RWPE2 (cell line): ENCODE measurements at places on chromosomes 16 and 17.

- DNase-seq, result no peak
Measured at GRCh38 chr17:43010667-43011308, 4.2 kb downstream of the IFI35 start.

GRCh38 chr17:79979221-79979741 lies 56.4 kb downstream of the TBC1D16 start:
- peak; percentile 45 for DNase-seq

DNA sequence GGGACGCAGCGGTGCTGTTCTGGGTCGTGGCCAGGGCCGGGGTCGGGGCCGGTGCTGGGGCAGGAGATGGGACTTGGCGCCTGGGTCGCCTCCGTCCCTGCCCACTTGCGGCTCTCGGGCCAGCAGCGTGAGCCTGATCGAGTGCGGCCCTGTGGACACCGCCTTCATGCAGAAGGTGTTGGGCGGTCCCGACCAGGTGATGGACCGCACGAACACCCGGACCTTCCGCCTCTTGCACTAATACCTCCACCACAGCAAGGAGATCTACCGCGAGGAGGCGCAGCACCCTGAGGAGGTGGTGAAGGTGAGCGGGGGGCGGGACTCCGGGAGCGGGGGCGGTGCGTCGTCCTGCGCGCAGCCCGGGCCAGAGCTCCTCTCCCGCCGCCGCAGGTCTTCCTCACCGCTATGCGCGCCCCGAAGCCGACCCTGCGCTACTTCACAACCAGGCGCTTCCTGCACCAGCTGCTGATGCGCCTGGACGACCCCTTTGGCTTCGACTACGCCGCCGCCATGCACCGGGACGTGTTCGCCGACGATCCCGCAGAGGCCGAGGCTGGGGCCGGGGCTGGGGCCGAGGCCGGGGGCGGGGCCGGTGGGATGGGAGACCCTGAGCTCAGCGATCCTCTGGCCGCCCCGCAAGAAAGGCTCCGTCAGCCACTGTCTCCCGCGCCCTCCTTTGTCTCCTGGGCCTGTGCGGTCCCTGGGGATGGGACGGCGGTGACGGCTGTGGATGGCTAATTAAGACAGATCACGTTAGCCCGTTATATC lies 4.5 kb upstream of the HSD17B1 start:
- DNase-seq, result peak; percentile 89

DNA sequence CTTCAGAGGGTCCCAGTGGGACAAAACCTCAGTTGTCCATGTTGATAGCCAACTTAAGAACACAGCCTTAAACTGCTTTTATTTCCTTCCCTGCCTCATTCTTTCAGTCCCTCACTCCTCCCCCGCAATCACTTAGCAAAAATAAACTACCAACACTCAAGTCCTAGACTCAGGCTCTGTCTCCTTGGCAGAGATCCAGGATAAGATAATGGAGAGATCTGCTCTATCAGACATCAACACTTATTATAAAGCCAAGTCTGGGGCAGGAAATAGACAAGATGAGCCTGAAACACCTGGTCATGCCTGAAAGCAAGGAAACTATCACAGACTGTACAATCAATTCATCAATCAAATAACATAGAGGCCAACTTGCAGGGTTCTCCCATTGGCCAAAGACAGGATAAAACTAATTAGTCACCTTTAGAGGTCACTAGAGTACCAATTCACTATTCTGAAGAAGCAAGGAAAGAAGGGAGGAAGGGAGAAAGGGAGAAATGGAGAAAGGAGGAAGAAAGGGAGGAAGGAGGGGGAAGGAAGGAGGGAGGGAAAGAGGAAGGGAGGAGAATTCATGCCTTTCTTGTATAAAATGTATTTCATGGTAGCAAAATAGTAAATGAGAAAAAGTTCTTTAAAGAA lies 15.7 kb downstream of the HYDIN start:
- no peak for DNase-seq

DNA sequence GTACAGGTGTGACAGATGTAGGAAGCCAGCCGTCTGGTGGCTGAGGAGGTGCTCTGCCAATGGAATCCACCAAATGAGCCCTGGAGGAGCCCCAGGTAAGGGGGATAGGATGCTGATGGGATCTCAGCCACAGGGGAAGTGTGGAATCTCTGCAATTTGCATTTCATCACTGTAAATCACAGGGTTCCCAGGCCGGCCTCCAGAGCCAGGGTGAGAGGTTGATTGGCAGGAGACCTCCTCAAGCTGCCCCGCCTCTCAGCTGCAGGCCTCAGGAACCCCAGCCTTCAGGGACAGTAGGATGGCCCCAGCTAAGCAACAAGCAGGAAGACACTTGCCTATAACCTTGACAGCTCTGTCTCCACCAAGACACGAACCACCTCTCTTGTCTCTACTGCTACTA lies 39.4 kb downstream of the RTN4RL1 start:
- DNase-seq, result no peak

GRCh38 chr16:89197033-89197632 lies 3.2 kb downstream of the SLC22A31 start:
- DNase-seq, result peak; percentile 68

DNA sequence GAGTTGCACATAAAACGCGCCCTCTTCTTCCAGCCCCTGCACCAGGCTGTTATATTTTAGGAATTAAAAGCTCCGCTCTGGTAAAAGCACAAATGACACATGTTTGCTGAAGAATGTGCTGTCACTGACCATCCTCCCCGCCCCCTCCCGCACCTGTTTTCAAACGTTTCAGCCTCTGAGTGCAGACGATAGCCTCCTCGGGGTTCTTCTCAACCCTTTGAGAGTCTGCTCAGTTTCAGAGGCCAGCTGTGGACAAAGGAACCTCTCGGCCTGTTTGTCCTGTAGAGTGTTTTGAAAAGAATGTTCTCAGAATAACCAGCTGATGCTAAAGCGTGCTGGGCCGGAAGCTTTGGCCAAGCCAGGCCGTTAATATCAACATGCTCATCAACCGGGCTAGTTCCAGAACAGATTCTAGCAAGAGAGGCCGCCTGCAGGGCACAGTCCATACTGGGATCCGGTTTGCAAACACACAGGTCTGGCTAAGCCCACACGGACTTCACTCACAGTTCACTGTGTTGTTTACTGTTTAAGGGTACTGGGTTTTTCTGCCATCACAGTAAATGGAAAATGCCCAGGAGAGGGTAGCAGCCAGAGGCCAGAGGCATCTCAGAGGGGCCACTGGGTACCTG lies 6.4 kb upstream of the CACNG4 start:
- DNase-seq, result no peak

GRCh38 chr16:54542805-54543505 lies 256.4 kb upstream of the IRX3 start:
- no peak for DNase-seq

DNA sequence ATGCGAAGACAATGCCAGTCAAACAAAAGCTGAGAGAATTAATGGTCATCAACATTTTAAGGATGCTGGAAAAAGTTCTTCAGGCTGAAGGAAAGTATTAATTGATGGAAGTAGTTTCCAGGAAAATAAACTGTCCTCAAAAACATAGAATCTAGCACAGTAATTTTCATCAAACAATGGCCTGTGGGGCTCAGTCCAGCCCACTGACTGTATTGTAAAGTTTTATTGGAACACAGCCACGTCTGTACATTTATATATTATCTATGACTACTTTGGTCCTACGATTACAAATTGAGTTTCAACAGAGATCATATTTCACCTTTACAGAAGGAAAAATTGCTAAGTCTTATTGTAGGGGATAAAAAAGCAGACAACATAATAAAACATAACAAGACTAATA lies 484.5 kb downstream of the KCNJ2 start:
- no peak for DNase-seq

DNA sequence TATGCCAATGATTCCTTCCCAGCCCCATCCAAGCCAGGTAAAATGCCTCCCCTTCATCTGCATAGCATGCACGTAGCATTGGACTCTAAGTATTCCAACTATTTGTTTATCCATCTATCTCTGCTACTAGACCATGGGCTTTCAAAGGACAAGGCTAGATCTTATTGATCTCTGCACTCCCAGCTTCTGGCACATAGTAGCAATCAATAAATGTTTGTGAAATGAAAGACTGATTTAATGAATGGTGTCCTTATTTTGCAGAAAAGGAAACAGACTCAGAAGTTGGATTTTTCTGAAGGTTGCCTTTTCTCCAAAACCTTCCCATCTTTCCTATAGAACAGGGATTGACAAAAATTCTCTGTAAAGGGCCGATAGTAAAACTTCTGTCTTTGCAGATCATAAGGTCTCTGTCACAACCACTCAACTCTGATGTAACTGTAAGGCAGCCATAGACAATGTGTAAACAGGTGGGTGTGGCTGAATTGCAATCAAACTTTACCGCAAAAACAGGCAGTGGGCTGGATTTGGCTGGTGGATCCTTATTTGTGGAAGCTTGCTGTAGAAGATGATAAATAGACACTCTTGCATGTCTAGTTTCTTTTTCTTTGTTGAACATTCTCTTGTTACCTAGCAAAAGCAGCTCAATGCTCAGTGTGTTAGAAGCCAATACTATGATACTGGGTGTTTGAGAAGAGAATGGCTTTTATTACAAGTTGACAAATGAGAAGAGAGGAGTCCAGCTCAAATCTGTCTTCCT lies 7.6 kb upstream of the CMTR2 start:
- no peak for DNase-seq

DNA sequence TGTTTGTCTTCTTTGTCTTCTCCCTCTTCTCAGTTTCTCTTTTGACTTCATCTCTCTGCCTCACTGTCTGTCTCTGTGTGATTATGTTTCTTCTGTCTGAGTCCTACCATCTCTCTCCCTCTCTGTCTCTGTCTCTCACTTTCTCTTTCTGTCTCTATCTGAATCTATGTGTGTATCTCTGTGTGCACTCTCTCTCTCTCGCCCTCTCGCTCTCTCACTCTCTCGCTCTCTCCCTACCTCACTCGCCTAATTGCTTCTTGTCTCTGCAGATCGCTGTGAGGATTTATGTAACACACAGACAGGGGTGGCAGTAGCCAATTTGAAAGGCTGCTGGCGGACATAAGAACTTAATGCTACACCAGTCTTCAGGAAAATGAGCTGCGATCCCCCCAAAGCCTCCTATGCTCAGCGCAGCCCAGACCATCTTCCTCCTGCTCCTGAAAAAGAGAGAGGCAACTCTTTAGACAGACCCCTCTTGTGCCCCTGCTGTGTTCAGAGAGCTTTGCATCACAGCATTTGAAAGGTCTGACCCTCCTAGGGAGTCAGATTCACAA lies 140.9 kb downstream of the CCT6B start:
- no peak for DNase-seq

- peak; percentile 95 for DNase-seq
Measured at GRCh38 chr16:85384833-85385462, 228.2 kb upstream of the GSE1 start.

DNA sequence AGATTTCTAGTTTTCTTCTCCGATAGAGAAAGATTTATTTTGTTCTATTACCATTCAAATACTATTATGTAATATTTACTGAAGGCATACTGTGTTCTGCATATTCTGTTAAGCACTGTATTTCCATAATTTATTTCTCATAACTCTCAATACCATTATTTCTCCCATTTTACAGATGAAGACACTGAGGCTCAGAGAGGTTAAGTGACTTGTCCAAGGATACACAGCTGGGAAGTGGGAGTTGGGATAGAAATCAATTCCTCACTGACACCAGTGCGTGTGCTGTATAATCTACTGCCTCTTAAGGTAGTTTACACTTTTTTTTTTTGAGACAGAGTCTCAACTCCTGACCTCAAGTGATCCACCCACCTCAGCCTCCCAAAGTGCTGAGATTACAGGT lies 7.4 kb downstream of the NLRC3 start:
- no peak for DNase-seq

- DNase-seq, result no peak
Measured at GRCh38 chr17:74235911-74236371, 22.6 kb downstream of the TTYH2 start.

DNA sequence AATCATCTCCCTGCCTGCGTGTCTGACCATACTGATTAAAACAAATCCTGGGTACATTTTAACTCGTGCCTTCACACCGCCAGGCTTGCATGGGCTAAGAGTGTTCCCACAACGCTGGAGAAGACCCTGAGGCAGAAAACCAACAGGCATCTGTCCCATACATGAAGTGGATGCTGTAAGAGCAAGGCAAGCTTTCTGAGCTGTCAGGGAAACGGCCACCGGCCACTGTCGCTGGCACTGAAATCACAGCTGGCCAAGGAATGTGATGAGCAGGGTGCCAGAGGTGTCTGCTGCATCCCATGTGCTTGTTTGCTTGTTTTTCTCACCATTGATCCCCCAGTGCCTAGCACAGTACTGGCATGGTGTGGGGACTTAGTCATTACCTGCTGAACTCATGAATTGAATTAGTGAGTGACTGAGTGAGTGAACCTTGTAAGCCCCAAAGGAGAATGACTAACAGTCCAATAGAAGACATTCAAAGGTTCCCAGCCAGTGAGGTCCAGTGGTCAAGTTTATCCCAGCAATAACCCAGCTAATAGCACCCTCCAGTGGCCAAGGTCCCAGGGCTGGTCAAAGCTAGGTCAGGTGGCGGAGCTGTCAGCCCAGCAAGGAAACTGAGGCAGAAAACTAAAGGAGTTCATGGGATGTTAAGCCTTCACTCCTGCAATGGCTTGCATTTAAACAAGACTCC lies 92.7 kb upstream of the CDH5 start:
- no peak for DNase-seq

- DNase-seq, result no peak
Measured at GRCh38 chr16:23953476-23953875, 117.7 kb downstream of the PRKCB start.

- DNase-seq, result no peak
Measured at GRCh38 chr17:50013079-50013478, 18.1 kb upstream of the DLX3 start.

GRCh38 chr17:77437017-77437416 lies 296.2 kb downstream of the SEC14L1 start:
- no peak for DNase-seq

- DNase-seq, result no peak
Measured at GRCh38 chr16:88569614-88569984, 604 bp upstream of the ZC3H18 start.

GRCh38 chr17:41530062-41531048 lies 2.2 kb upstream of the KRT19 start:
- no peak for DNase-seq

GRCh38 chr17:56755310-56755709 lies 78.4 kb downstream of the C17orf67 start:
- no peak for DNase-seq

- DNase-seq, result no peak
Measured at GRCh38 chr16:22948603-22949368, 134.8 kb downstream of the HS3ST2 start.

DNA sequence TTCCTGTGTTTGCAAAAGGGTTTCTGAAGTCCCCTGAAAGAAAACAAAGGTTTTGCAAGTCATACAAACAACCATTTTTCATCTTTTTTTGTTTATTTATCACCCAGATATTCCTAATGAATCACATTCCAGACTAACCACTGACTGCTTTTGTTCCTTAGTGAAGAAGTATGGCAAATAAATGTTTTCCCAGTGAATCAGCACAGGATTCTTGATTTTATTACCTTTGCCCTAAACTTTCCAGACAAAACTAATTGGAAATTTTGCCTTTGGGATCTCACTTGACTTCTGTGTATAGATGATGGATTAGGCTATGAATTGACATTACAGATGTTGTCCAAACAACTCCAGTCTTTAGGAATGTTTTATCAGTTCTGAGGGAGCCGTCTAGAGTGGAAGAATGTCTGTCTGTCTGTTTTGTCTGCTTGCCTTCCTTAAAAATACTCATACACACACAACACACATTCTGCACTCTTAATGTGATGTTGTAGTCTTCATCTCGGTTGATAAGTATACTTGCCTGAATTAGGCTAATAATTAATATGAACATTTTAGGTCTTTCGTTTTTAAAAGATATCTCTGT lies 48.9 kb downstream of the VMP1 start:
- no peak for DNase-seq
